ENCODE measurements at places on chromosomes 6 and 20. TPM values are rescaled to one million over a fixed set of nuclear protein-coding genes. Genes with fewer than 3 reads are reported as not detected.

DNA sequence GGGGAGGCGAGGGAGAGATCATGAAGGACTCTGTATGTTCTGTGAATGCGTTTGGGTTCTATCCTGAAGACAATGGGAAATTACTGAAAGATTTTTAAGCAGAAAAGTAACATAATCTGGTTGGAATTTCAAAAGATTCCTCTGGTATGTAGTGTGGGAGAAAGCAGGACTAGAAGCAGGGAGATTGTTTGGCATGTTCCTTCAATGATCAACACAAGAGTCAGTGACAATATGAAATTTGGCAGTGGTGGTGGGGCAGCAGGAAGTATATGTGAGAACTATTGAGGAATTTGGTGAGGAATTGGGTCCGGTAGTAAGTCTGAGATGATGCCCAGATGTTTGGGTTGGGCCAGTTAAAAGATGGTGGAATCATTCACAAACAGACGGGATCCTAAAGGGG, 348.7 kb downstream of the CD83 start:
- no peak for DNase-seq

- no peak for DNase-seq
These were observed 6.7 kb downstream of the RAET1E start for GRCh38 chr6:149891259-149891658.

- DNase-seq = peak; percentile 18
These were observed 140.7 kb upstream of the BMP2 start for GRCh38 chr20:6626805-6627204.

- DNase-seq = no peak
These were observed 34.2 kb upstream of the MDGA1 start for GRCh38 chr6:37731888-37732287.

- no peak for DNase-seq
These were observed 28.1 kb upstream of the PNPLA1 start for GRCh38 chr6:36241728-36242127.

GRCh38 chr6:33405386-33405940, 5.4 kb upstream of the PHF1 start:
- DNase-seq = no peak

DNA sequence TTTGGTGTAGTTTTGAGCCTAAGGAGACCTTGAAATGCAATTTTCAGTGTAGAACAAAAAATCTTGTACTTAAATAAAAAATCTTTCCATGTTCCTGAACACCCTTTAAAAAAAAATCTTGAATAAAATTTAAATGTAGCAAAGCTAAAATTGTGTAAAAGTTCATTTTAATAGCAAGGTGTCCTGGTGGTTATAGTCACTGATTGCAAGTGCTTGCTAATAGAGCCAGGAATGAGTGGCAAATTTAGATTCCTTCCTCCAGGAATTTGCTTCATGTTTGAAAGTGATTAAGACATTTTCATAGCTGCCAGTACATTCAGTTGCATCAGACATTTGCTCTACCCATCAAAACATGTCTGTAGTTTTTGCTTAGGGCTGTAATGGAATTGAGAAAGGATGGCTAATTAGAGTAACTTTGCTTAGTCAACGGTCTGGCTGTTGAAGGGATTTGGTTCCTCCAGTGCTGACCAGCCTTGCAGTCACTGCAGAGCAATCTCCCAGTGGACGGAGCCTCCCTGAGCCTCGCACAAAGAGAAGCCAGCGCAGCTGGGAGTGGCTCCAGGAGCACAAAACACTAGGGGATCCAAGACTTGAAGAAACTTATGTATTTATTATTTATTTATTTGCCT, 36.5 kb downstream of the AKAP12 start:
- no peak for DNase-seq

DNA sequence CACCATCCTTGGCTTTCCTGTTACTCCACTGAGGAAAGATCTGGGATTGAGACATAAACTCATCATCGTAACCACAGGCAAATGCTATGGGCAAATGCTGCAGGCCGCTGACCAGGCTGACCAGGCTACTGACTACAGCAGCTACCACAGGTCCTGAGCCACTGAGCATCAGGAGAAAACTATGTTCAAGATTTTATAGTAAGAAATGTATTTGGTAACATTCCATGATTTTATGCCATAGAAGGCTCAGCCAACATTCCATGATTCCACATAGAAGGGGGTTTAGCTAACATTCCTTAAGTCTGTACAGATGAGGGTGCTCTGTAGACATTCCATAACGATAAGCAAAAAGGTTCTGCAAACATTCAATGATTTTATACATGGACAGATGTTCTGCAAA, 16.1 kb upstream of the B4GALT5 start:
- DNase-seq = no peak

DNA sequence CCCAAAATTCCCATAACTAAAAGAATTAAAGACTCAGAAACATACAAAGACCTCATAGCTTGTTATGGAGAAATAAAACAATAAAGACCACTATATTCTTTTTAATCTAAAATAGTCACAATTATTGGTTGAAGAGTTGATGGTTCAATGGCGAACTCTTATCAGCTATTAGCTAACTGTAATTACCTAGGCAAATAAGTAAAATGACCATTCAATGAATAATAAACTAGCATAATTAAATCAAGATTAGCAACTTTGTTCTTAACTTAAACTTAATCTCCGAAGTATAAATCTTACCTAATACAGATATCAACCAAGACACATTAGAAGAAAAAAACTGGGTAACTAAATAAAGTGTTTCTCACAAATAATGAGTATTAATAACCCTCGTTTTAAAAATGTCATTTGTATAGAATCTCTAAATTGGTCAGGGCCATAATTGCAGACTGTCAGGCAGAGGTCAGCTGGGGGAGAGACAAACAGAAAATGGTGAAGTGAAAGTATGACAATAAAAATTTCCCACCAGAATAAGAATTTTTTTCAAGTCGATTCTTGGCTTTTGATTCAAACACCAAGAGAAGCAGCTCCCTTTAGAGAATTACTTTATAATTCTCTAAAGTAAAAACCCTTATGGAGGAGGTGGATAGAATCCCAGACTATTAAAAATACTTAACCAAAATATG, 1.7 kb downstream of the FKBP5 start:
- DNase-seq = no peak

- DNase-seq = no peak
These were observed 345.4 kb upstream of the NOX3 start for GRCh38 chr6:155801046-155801445.

- DNase-seq = no peak
These were observed 44.5 kb downstream of the SLC52A3 start for GRCh38 chr20:723756-724155.

GRCh38 chr6:13698715-13699114, 12.9 kb downstream of the RANBP9 start:
- DNase-seq = peak; percentile 42

DNA sequence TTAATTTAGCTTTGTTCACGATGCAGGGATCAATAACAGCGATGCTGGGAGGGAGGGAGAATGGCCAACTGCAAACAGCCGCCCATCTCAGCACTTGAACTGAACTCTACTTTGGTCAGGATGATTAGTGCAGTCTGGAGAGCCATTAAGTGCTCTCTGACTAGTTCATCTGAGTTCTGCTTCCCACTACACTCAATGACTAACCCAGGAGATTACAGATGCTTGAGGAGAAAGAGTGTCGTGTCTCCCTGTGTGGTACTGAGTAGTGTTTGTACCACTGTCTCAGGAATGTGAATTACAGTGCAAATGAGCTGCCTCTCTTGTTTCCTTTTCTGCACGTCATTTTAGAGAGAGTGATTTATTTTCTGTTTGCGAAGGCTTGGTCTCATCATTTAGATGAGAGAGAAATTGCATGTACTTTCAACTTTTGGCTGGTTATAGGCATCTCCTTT, 23.5 kb downstream of the CARMIL1 start:
- DNase-seq = no peak

DNA sequence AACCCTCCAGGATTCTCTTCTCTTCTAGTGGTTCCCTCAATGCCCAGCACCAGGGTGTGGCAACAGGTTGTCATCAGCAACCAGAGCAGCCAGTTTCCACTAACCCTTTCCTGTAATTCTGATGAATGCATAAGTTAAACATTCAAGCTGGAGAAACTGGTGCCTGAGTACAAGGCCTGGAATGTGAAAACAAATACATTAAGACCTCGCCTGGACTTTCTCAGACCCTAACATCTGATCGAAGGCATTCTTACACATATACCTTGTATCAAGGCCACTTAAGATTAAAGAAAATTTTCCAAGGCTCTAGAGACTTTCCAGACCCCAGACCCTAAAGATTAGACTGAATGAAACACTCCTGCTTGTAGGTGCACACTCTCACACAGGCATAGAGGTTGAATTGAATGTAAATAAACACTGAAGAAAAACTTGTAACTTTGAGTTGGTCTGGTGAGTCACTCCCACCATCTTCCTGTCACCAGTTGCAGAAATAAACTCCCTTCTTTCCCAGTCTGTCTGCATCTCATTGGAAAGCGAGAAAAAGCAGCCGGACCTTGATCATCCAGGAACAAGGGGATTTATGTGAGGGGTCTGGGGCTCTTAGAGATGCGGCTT, 9.0 kb downstream of the LRP11 start:
- DNase-seq = peak; percentile 78

- DNase-seq = no peak
These were observed 1.5 kb upstream of the SLC22A1 start for GRCh38 chr6:160120087-160120486.

GRCh38 chr6:144468709-144469108, 183.6 kb downstream of the UTRN start:
- DNase-seq = no peak

GRCh38 chr6:98487612-98488011, 346.8 kb upstream of the POU3F2 start:
- no peak for DNase-seq

DNA sequence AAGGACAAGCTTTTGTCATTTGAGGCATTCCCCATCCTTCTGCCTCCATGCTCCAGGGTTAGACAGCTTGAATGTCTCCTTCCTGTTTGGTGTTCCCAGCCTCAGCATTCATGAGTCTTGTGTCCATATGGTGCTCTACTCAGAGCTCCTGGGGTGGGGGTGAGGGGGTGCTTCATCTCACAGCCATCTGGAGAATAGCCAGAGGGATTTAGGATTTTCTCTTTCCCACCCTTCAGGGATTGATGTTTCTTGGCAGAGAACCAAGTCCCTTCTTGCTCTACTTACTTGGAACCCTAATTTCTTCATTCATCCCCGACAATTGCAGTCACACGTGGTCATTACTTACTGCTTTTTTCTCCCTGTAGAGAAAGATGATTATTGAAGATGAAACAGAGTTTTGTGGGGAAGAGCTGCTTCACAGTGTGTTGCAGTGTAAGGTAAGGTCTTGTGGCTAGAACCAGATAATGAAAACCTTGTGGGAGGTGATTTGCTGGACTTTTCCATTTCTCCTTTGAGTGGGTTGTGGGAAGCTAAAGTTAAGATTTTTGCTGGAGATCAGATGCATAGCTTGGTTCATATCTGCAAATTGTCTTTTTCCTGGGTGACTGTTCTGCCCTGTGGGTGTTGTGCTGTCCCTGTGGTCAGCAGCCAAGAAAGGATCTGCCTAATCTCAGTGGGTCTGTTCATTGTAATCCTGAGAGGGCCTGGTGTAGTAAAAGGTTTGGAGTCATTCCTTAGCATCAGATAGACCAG, 18.6 kb downstream of the CMTR1 start:
- DNase-seq = no peak

- DNase-seq = no peak
These were observed 34.9 kb upstream of the AKIRIN2 start for GRCh38 chr6:87736809-87737540.

DNA sequence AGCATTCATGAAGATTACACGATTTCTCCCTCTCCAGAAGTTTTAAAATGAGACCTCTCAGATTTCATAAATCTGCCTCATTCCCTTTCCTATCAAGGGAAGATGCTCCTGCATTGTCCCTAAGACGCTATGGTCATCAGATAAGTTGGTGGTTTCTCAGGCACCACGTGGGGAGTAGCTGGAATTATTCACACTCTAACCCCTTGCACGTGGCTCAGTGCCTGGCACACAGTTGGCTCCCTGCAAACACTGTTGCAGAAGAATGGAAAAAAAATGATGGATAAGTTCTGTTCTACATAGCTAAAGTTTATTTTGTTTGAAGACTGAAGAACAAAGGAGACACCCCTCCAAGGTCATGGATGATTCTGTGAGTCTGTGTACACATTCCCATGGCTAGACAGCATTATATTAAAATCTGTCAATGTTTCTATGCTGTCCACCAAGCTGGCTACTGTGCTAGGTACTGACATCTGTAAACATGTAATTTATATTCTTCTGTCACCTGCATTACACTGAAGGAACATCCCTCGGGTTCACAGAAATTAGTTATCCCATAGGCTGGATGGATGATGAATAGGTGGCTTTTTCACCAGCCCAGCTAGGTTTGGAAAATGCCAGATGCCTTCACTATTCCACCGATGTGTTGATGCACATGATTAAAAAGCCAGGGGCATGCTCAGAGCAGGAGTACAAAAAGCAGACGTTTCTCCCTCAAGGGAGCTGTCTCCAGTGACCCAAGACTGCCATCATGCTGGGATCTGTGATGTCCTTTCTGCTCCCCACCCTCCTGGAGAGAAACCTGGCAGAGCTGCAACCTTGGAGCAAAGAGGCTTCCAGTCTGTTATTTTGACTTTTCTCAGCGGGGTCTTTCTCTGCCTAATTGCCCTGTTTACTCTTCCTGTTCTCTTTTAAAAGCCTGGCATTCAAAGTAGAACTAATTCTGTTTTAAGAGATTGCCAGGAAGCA, 610.5 kb downstream of the UTRN start:
- no peak for DNase-seq

DNA sequence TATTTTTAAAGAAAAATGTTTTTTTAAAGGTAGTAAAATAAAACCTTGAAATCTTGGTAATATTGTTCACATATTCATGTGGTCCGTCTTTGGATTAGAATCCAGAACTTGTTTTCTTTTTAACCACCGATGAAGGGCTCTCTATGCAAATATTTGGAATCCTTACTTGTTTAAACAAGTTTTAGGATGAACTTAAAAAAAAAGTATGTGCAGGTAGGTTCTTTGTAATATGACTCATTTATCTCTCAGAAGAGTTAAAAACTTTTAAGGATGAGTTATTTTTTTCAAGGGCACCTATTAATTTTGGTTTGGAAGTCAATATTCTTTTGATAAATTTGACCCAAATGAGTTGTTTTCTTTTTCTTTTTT, 8.9 kb downstream of the DSP start:
- DNase-seq = peak; percentile 88

MED20 gene
- total RNA-seq = 41.1 TPM

ARMH2 gene
- not detected for total RNA-seq

CEP57L1 gene
- total RNA-seq = 15.5 TPM

PLA2G7 gene
- not detected for total RNA-seq

DACT2 gene
- total RNA-seq = not detected

ANKRD66 gene
- total RNA-seq = not detected
